ENCODE measurements at places on chromosomes 7 and 10.

DNA sequence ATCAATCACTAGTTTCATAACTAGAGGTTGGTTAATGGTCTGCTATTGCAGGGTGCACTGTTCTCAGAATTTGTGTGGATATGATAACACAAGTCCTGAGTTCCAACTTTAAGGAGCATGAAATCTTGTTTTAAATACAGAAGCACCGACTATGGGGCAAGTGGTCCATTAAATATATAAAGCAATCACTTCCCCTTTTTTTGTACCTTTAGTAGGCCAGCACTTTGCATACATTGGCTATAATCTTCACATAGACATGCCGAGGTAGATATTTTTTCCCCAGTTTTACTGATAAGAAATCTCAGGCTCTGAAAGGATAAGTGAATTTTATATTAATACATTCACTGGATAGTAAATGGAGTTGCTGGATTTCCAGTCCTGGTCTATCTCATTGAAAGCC, 286.3 kb downstream of the NRG3 start:
- DNase-seq, result no peak

DNA sequence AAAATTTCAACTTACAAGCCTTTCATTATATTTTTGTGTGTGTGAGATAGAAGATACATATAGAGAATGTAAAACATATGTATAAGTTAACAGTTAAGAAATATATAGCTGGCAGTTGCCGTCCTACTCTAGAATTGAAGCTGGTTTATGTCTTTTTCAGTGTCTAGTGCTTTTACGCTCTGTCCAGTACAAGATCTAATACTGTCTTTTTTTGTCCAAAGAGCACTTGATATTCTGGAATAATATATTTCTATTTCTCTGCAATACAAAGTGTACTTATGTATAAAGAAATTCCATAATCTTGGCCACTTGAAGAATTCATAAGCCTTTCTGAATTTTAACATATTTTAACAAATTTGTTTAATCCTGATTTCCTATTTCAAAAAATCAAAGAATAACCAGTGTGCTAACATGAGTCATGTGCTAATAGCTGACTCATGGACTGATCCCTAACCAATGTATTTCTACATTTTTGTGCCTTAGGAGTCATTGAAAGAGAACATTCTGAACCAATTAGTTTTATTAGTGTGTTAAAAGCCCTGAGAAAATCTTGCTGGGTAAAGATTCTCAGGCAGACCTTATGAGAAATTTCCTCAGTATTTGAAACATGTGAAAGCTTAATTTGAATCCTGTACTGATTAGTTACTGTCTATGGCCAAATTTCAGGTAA, 73.2 kb upstream of the CCAR1 start:
- DNase-seq, result no peak

- no peak for DNase-seq
Observed at GRCh38 chr10:79985481-79986072, 36.7 kb upstream of the SFTPD start.

- no peak for DNase-seq
Observed at GRCh38 chr7:65809982-65810288, 62.9 kb upstream of the VKORC1L1 start.

DNA sequence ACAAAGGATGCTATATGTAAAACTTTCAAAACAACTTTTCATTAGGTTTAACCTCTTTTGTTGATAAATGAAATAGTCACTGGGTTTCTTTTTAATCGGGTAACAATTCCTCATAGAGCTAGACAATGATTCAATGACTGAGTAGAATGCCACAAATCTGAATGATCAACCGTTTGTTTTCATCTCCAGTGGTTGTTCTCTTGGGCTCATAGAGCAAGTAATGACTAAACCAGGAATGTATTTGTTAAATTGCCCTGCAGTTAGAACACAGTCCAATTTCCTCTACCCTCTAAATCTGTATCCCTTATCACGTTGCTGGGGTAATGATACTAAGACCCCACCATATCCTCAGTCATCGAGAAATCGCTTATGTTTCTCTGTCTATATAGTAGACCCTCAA, 40.0 kb downstream of the CNNM1 start:
- DNase-seq, result no peak

GRCh38 chr7:88202799-88203198, 17.0 kb downstream of the SRI start:
- no peak for DNase-seq

DNA sequence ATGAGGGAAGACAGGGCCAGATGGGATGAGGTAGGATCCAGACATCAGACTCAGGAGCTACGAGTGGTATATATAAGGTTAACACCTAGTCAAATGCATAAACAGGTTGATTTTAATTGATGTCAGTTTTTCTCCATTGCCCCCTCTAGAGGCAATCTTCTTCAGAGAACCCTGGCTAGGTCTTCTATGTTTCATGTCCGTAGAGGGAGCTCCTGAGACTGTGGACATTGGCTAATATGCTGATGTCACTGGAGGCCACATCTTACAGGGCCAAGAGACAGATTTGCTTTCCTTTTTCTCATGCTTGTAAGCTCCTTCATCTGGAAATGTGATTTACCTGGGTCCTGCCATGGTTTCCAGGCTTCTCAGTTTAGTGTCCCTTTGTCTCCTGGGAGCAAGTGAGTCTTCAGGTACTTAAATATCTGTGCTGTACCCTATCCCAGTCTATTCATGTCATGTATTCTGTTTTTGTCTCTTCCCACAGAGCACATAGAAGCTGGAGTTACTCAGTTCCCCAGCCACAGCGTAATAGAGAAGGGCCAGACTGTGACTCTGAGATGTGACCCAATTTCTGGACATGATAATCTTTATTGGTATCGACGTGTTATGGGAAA, 161.6 kb upstream of the PRSS1 start:
- no peak for DNase-seq

DNA sequence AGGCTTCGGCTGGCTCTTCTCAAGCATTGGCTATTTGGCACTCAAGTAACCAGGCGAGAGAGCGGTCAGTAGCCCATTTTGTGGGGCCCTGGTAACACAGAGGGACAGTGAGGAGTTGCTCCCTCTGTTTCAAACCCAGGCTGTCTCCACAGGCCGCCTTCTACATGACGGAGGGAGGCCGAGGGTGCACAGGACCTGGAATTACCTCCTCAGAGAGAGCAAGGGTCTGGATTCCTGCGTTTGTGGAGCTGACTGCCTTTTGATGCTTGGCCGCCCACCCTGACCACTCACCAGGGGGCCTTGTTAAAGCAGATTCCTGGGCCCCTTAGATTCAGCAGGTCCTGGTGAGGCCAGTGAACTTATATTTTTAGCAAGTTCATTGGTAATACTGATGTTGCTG, 12.3 kb downstream of the UPP1 start:
- no peak for DNase-seq

DNA sequence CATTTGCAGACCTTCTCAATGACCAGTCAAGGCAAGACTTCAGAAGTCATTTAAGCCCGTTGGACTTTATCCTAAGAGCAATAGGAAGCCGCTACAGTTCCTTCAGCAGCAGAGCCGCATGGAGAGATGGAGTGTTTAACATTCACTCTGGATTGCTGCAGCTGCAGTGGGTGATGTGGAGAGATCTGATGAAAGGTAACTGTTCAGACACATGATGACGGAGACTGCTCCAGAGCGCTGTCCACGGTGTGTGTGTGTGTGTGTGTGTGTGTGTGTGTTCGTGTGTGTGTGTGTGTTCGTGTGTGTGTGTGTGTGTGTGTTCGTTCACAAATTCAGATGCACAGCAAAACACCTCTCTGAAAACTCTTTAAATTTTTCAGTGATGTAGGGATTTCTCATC, 37.0 kb downstream of the SEC61G start:
- DNase-seq, result no peak

Data from stimulated activated CD8-positive, alpha-beta memory T cell treated with anti-CD3 and anti-CD28 coated beads, Interleukin-7, amount 100 ng/mL, for 48 hours (primary cell).